ENCODE measurements at places on chromosomes 5 and 9. TPM values are rescaled to one million over a fixed set of nuclear protein-coding genes. Genes with fewer than 3 reads are reported as not detected.

The MTREX gene
- 34.9 TPM for total RNA-seq

The FOXD1 gene
- total RNA-seq, result 19.3 TPM

The TMEM252 gene
- not detected for total RNA-seq

The PRELID2 gene
- 11.0 TPM for total RNA-seq

The KIAA0825 gene
- 0.50 TPM for total RNA-seq

The CRHBP gene
- not detected for total RNA-seq

The SLC25A2 gene
- not detected for total RNA-seq

The OR1J2 gene
- total RNA-seq, result not detected

The COQ4 gene
- 50.4 TPM for total RNA-seq
